ENCODE measurements at places on chromosomes 4 and X.

GRCh38 chrX:98924511-98924910, 1485.6 kb downstream of the PCDH19 start:
- no peak for DNase-seq

DNA sequence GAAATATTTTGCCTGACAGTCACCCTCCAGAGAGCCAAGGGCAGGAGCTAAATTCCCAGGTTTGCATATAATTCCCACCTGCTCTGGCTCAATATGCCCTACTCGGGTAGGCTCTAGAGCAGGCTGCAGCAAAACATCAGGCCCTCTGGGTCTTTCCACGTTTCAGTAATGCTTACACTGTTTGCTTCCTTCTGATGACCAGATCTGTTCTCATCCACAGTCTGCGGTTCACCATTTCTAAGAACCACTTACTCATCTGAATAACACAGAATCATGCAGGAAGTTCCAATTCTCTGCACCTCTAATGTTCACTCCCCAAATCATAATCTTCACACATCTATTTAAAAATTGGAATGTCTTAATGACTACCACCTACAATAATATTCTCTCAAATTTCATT, 141.4 kb downstream of the PPP3CA start:
- DNase-seq: no peak

GRCh38 chr4:41257906-41258305, 1.2 kb downstream of the UCHL1 start:
- no peak for DNase-seq

DNA sequence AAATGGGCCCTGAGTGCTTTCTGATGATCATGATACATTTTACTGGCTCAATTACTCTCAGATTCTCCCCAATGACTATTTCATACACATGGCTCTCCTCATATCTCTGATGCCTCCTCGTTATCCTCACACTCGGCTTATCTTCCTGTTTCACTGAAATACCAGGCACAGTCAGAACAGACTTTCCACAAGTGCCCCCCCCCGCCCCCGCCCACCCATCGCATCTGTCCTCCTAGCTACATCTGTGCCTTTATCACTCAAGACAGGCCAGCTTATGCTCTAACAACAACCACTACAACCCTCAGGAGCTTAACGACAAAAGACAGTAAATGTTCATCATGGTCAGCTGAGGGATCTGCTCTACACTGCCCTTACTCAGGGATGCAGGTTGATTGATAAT, 610.6 kb upstream of the DIPK2B start:
- no peak for DNase-seq

- DNase-seq: no peak
These were observed 3.7 kb upstream of the RHOH start for GRCh38 chr4:40193016-40193571.

DNA sequence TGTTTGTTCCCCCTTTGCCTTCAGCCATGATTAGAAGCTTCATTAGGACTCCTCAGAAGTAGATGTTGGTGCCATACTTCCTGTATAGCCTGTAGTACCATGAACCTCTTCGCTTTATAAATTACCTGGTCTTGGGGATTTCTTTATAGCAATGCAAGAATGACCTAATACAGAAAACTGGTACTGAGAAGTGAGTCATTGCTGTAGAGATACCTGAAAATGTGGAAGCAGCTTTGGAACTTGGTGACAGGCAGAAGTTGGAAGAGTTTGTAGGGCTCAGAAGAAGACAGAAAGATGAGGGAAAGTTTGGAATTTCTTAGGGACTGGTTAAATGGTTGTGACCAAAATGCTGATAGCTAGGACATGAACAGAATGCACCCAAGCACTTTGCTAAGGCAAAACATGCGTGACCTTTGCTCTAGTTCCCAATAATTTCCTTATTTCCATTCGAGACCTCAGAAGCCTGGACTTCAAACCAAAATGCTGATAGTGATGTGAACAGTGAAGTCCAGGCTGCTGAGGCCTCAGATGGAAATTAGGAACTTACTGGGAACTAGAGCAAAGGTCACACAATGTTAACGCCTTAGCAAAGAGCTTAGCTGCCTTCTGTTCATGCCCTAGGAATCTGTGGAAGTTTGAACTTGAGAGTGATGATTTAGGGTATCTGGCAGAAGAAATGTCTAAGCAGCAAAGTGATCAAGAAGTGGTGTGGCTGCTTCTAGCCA, 3.0 kb upstream of the USP46 start:
- no peak for DNase-seq

DNA sequence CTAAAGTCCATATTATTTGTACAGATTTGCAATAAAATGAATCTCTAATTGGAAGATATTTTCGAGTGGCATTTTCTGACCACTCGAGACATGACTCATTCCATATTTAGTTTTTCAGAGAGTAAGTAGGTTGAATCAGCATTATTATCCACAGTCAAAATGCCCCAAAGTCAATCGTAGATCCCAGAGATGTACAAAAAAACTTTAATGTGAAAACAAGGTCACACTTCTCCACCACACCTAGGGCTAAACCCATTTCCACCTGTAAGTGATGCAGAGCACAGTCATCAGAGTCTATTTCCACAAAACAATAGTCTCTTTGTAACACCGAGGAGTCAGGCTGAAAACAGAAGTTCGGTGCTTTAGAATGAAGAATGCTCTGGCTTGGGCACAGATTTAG, 117.1 kb upstream of the TENM3 start:
- no peak for DNase-seq

- no peak for DNase-seq
These were observed 834.2 kb upstream of the GALNTL6 start for GRCh38 chr4:170978990-170979389.

DNA sequence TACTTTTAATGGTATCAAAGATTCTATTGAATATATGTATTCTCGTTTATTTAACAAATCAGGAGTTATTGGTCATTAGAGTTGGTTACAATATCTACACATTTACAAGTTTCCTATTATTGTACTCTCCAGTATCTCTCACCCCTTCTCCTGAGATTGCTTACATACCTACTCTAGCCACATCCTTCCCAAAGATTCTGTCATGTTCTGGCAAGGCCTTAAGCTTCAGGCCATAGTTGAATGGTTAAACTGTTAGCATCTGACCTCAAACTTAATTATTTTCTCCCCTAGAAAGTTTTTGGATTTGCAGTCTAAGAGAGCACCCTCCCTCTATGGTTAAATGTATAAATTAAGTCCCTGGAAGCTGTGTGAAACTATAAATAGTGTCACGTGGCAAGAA, 784.2 kb downstream of the GLUD2 start:
- no peak for DNase-seq

GRCh38 chr4:113052379-113052951, 3.0 kb downstream of the ANK2 start:
- DNase-seq: no peak

DNA sequence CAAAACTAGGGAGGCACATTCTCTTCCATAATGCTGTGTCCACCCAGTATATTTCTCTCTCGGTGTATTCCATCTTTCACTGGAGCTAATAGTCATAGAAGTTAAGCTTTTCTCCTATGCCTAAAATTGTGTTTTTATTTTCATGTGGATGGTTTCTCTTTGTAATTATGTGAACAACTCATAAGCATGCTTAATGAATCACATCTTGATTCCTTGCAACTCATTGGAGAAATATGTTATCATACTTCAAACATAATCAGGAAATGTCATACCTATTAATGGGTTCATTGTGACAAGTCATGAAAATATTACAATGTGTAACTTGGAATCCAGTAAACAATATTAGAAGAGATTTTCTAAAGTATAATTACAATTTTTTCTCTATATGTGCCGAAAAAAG, 186.3 kb downstream of the SLC7A11 start:
- DNase-seq: no peak

GRCh38 chr4:95293014-95293413, 255.8 kb downstream of the UNC5C start:
- DNase-seq: no peak

- DNase-seq: no peak
These were observed 62.7 kb upstream of the GRID2 start for GRCh38 chr4:92241094-92241493.

DNA sequence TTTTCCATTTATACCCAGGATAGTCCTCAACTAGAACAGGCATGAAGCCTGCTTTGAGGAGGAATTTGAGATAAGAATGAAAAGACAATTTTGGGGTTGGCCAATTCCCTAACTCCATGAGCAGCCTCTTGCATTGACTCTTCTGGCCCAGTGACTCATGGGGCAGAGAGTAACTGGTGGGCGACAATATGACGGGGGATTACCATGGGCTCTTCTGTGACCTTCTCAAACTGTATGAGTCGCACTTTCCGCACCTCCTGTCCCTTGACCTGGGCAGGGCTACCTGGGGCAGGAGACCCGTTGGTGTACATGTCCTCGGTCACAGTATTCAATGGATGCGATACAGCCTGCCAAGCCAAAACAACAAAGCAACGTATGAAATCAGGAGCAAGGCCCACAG, 13.3 kb downstream of the MPP1 start:
- no peak for DNase-seq

- DNase-seq: no peak
These were observed 2.1 kb upstream of the LEF1 start for GRCh38 chr4:108170631-108171338.

DNA sequence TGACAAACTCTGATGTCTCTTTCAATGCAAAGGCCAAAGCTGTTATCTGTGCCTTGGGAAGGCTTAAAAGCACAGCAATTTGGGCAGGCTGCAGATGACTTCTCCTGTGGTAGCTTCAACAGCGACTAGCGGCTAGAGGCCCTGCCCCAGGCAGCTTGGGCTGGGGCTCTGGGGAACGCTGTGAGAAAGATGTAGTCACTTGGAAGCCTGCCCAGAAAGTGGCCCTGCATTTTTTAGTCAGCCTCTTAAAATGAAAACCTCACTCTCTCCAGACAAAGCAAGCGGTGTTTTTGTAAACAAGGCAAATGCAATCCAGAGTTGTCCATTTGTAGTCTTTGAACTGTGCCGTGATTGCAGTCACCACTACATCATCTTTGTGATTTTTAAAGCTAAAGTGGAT, 27.5 kb downstream of the PCYT1B start:
- no peak for DNase-seq

- no peak for DNase-seq
These were observed 30.0 kb upstream of the PLAC1 start for GRCh38 chrX:134688031-134688823.

DNA sequence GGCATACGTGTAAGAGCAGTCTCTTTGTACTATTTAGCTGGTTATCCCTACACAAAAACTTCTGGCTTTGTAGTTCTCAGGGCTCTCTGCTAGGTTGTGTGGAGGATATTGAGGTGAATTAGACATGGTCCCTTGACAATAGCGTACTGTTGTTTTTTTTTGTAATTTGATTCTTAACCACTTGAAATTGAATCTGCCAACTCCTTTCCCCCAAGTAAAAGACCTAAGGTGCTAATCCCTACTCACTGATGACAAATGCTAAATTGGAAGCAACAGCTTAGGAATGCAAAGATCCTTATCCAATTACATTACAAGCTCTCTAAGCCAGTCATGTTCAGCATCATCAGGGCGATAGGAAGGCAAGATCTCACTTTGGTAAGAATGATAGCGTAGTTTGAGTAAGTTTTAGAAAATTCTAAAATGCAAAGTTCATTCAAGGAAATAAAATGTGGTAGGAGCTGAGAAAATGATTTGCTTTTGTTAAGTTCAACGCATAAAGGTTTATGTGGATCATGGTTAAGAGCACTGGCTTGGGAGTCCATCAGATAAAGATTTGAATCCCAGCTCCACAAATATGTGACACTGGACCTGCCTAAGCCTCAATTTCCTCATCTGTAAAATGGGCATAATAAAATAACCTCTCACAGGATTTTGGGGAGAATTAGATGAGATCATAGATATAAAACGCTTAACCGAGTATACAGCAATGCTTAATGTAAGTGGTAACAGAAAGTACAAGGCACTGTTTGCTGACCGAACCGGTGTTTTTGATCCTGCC, 39.3 kb downstream of the DOCK11 start:
- no peak for DNase-seq

DNA sequence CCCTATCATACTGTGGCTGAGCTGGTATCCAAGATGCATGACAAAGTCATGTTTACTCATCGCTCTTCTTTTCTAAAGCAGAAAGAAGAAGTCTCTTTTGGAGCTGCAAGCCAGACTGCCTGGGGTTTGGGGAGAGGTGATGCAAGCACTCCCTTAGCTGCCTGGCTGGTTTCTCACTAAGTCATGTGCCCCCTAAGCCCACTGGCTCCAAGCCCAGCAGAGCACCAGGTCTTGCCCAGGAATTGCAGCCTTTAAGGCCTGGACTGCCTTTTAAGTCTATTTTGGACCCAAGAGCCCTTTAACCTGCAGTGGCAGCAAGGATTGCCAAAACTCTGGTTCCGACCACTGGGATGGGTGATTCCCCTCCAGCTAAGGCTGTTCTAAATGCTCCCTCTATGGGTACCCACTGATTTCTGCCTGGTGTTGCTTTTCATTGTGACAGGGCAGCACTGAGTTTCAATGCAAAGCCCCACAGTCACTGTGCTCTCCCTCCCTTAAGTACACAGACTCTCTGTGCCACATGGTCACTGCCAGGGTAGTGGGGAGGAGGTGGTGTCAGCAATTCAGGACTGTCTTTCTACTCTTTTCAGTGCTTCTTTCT, 548.6 kb downstream of the TLL1 start:
- DNase-seq: no peak

GRCh38 chr4:66885501-66886165, 659.7 kb downstream of the CENPC start:
- DNase-seq: no peak

GRCh38 chrX:43448688-43449087, 207.4 kb upstream of the MAOA start:
- no peak for DNase-seq

DNA sequence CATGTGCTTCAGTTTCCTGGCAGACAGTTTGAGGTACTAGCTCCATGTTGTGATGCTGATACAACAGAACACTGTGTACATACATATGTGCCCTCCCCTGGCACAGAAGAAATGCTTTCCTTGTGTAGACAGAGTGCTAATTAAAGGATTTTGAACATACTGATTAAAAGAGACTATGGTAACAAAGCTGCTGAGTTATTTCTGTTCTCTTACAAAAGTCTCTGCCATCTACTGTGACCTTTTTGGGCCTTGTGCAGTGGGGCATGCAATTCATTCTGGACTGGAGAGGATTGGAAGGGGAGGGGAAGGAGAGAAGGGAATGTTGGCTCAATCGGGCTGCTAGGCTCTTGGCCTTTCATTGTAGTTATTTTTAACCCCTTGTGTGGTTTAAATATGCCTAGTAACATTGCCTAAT, 6.0 kb downstream of the PDLIM5 start:
- no peak for DNase-seq

GRCh38 chr4:187480146-187481145, 515.1 kb upstream of the ZFP42 start:
- no peak for DNase-seq

DNA sequence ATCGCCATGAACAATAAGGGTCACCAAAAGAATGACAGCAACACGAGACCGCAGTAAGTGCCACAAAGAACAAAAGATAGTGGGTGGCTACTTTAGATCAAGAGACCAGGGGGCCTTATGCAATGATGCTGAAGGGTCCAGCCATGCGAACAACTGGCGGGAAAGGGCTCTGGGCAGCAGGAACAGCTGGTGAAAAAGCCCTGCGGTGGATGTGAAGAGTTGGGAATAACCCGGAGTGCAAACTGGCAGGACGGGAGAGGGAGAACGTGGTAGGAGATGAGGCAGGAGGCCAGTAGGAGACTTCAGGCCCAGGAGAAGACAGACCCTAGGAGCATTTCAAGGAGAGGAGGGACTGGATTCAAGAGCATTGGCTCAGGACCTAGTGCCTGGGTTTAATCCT, 120.2 kb downstream of the AFAP1 start:
- DNase-seq: no peak

GRCh38 chr4:1852904-1853623, 2.9 kb downstream of the LETM1 start:
- DNase-seq: no peak

- no peak for DNase-seq
These were observed 629.7 kb downstream of the STIM2 start for GRCh38 chr4:27490315-27490714.

Measured in left renal pelvis (tissue), 4 donors.